ENCODE measurements at places on chromosomes 6 and 20.

- no peak for DNase-seq
These were observed 3.2 kb upstream of the PMEPA1 start for GRCh38 chr20:57712851-57713504.

GRCh38 chr6:141988954-141989705 lies 143.6 kb upstream of the GJE1 start:
- peak; percentile 14 for DNase-seq

GRCh38 chr20:60586269-60587050 lies 628.2 kb downstream of the CDH26 start:
- peak; percentile 84 for DNase-seq

GRCh38 chr6:6392214-6393068 lies 72.0 kb upstream of the F13A1 start:
- DNase-seq, result no peak

- DNase-seq, result no peak
These were observed 439.4 kb downstream of the PHF3 start for GRCh38 chr6:64074981-64075380.

GRCh38 chr6:133894369-133894768 lies 5.5 kb downstream of the TCF21 start:
- DNase-seq, result no peak

DNA sequence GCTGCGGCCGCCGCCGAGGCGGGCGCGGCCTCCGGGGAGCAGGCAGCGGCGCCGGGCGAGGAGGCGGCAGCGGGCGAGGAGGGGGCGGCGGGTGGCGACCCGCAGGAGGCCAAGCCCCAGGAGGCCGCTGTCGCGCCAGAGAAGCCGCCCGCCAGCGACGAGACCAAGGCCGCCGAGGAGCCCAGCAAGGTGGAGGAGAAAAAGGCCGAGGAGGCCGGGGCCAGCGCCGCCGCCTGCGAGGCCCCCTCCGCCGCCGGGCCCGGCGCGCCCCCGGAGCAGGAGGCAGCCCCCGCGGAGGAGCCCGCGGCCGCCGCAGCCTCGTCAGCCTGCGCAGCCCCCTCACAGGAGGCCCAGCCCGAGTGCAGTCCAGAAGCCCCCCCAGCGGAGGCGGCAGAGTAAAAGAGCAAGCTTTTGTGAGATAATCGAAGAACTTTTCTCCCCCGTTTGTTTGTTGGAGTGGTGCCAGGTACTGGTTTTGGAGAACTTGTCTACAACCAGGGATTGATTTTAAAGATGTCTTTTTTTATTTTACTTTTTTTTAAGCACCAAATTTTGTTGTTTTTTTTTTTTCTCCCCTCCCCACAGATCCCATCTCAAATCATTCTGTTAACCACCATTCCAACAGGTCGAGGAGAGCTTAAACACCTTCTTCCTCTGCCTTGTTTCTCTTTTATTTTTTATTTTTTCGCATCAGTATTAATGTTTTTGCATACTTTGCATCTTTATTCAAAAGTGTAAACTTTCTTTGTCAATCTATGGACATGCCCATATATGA lies 3.2 kb downstream of the MARCKS start:
- no peak for DNase-seq
